Activated T-helper 1 cell treated with anti-CD3 and anti-CD28 coated beads, Interleukin-2, amount 50 U/mL, for 16 hours (primary cell): ENCODE measurements at places on chromosomes 1 and 21.

DNA sequence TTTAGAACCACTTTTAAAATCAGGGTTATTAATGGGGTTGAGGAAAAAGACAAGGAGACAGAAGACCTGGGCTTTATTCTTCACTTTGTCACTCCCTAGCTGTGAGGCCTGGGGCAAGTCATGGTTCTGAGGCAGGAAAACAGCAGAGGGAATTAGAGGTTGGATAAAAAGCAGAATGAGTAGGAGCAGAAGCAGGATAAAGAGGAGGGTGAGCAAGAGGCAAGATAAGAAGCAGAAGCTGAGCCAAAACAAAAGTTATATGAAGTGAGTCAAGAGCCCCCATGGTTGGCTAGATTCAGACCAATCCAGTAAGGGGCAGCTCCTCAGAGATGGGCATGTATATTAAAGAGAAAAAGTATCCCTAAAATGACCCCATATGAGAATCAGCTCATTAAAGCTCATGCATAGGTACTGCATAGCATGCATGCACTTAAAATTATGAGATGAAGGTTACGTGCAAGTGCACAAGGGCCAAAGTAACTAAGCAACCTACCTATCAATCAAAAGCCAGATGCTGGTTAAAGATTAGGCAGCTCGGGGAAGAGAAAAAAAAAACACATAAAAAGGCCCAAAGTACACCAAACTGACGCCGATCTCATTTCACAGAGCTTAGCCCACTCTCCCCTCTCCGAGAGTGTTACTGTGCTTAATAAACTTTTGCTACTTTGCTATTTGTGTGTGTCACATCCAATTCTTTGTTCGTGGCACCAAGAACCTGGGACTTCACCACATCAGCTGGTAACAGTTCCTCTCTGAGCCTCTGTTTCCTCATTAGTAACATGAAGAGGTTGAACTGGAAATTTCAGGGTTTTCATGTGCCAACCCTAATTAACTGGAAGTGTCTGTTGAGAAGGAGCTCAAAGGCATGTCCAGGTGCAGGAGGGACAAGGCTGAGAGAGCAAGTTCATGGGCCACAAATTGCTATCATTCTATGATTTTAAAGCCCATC lies 2.2 kb downstream of the AVPR1B start:
- no peak for DNase-seq

GRCh38 chr1:229279242-229279641 lies 8.3 kb downstream of the RAB4A start:
- no peak for DNase-seq

DNA sequence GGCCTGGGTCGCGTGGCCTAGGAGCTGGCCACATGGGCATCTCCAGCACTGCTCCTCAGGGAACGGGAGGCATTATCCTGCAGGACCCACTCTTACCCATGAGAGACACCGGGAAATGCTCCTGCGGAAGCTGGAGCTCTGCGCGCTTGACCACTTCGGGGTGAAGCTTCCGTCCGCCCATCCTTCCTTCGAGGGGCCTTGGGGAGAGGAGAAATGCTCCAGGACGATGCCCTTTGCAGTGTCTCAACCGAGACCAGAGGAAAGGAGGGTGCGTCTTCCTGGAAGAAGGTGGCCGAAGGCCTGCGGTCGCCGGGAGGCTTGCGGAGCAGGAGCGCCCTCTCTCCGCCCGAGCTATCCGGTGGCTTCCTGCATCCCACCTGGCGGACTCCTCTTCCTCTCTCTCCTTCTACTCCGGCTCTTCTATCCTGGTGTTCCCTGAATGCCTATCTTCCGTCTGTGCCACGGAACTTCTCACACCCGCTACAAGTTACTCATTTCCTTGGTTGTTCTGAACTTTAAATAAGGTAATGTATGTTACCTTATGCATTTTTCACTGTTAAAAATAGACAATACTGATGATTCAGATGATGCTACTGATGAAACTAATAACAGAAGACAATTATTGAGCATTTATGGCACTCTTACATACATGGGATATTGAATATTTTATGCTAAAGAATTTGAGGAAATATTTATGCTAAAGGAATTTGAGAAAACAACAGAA lies 91.4 kb downstream of the PRKAB2 start:
- no peak for DNase-seq

- no peak for DNase-seq
These were observed 622.3 kb upstream of the PLXNA2 start for GRCh38 chr1:208866386-208866955.

DNA sequence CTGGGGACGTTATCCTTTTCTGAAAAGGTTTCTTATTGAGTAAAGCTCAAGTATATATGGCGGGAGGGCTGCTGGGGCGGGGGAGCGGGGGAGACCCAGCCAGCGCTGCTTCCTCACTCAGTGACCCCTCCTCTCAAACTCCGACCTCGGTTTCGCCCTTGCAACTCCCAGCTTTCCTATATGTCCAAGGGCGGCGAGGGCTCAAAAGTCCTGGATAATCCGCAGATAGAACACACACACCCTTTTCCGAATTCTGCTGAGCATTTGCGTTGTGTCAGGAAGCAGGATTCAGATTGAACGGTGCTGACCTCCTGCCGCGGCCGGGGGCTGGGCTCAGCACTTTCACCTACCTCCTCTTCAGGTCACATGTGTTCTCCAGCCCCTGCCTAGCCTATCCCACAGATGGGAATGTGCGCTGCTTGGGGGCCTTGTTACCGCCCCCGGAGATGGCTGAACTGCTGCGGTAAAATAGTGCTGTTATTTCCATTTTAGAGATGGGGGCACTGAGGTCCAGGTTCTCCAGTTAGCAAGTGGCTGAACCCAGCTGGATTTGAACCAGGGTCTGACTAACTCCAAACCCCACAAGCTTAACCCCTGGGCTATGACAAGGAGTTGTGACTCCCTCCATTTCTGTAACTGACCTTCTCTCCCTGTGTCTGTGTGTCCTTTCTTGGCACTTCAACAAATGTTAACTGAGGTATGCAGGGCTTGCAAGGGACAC lies 795 bp upstream of the AHDC1 start:
- no peak for DNase-seq

DNA sequence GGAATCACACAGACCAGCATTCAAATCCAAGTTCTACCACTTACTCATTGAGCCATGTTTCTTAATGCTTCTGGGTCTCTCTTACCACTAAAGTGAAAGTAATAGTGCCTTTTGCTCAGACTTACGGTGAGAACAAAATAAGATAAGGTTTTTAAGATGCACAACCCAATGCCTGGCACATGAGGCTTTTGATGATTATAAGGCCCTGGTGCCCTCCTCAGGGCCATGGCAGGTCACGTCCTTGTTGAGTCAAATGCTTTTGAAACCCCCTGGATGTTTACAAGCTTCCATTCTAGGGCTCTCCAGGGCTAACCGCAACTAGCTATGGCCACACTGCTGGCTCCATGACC lies 76.0 kb downstream of the TENT5C start:
- DNase-seq, result no peak

- no peak for DNase-seq
These were observed 250.6 kb upstream of the RRP15 start for GRCh38 chr1:218034468-218034867.

DNA sequence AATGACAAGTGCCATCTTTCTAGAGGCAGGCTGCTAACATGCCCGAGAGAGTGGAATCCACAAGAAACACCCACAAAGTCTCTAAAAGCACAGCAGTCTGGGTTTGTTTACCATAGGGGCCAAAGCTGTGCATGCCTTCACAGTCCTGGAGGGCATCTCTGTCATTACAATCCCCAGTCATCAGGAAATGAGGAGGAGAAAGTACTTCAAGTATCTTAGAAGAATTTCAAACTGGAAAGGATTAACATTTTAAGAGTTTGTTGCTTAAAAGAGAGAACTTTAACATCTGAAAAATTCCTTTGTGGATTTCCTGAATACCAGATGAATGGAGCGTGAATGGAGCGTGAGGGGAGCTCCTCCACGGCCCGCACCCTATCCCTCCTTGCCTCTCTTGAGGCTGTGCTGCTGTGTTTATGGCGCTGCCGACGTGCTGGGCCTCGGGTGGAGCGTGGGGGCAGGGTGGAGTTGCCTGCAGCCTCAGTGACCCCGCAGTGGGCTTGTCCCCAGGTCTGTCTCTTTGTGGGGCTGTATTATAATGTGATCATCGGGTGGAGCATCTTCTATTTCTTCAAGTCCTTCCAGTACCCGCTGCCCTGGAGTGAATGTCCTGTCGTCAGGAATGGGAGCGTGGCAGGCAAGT lies 23.3 kb downstream of the SLC6A17 start:
- no peak for DNase-seq

DNA sequence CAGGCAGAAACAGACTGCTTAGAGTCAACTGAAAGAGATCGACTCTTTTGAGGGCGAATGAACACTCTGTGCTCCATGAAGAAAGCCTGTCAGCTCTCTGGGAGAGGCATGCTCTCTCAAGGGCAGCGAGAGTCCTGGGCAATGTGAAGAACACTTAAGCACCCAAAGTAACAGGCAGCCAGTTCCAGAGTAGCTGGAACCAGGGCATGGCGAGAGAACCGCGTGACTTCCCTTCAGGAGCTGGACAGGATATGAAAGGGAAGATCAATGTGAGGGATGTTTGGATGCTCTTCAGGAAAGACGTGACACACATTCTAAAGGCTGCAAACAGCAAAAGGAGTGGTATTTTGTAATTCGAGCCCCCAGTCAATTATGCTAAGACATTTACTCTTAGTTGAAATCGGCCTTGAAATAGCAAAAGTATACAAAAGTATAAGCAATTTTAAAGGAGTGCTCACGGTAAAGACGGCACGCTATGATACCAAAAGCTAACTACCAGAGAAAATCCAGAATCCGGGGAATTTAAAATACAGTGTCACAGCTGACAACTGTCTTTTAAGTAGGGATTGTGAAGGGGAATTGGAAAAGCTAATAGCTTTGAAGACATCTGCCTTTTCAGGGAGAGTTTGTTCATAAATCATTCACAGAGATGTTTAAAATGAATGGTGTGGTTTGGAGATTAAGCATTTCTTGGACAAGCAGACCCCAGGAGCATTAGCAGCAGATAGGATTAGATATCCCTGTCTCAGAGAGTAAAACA lies 20.8 kb downstream of the ADAMTS5 start:
- DNase-seq, result no peak

DNA sequence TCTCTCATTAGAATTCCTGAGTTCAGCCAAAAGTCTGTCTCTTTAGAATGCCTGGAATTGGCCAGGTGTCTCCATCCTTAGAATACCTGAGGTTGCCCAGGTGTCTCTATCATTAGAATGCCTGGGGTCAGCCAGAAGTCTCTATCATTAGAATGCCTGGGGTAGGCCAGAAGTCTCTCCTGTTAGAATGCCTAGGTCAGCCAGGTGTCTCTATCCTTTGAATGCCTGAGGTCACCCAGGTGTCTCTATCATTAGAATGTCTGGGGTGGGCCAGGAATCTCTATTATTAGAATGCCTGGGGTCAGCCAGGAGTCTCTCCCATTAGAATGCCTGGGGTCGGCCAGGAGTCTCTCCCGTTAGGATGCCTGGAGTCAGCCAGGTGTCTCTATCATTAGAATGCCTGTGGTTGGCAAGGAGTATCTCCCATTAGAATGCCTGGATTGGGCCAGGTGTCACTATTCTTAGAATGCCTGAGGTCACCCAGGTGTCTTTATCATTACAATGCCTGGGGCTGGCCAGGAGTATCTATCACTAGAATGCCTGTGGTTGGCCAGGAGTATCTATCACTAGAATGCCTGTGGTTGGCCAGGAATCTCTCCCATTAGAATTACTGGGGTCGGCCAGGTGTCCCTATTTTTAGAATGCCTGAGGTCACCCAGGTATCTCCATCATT lies 43.0 kb downstream of the RNF187 start:
- no peak for DNase-seq

- DNase-seq, result no peak
These were observed 172.8 kb downstream of the PTGER3 start for GRCh38 chr1:70874818-70875217.

GRCh38 chr21:39055167-39055767 lies 128.0 kb downstream of the PSMG1 start:
- no peak for DNase-seq

DNA sequence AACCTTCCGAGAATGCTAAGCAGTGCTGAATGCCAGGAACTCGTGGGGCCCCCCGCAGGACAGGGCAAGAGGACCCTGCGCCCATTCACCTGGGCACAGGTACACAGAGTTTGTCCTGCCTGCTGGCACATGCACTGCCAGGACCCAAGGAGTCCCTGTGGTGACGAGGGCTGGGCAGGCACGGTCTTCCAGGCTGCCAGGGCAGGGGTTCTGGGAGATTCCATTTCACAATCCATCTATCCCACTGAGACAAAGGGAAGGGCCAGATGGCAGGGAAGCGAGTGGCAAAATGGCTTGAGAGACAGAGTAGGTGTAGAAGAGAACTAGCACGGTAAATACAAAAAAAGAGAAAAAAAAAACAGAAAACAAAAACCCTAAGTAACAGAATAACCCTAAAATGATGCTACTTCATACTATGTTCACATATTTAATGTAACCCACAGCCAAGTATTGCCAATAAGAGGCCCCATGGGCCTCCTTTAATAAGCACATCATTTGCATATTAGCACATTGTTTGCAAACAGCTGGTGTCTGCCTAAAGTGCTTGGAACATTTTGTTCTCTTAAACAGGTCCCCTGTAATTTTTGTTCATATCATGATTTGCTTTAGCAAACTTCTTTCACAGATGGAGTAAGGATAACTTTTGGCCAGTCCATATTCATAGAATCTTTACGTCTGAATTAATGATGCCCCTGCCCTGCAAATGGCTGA lies 83.8 kb downstream of the STUM start:
- DNase-seq, result no peak

- DNase-seq, result no peak
These were observed 577 bp upstream of the CEP350 start for GRCh38 chr1:179953974-179954492.

- DNase-seq, result no peak
These were observed 228.6 kb upstream of the LYPLAL1 start for GRCh38 chr1:218945050-218945449.

- DNase-seq, result no peak
These were observed 217.8 kb upstream of the ZRANB2 start for GRCh38 chr1:71298633-71299032.

- no peak for DNase-seq
These were observed 325.8 kb upstream of the PBX1 start for GRCh38 chr1:164233149-164233548.
